ENCODE measurements at places on chromosomes 2 and 18.

DNA sequence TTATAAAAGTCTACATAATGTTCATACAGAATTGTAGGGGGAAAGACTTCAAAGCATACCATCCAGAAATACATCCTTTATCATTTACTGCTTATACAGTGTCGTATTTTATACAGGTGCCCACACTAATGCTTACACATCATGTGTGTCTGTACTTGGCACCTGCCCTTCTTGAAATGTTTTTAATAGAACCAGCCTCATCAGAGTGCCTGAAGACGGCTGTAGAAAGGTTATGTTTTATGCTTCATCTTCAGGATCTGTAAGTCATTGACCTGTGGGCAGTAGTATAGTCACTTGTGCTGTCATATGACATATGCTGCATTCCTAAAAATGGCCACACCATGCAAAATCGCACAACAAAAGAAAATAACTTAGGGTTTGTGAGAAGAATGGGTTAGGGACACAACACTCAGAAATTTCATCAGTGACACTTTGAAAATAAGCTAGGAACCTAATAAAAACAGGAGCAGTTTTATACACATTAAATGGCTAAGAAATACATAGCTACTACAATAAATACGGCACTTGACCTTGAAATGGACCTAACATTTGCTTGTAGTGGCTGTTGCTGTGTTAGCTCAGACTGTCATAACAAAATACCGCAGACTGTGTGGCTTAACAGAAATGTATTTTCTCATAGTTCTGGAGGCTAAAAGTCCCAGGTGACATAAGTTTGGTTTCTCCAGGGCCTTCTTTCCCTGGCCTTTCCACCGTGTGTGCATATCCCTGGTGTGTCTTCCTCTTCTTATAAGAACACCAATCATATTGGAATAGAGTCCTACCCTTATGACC, 112.6 kb downstream of the CERS6 start:
- no peak for DNase-seq

DNA sequence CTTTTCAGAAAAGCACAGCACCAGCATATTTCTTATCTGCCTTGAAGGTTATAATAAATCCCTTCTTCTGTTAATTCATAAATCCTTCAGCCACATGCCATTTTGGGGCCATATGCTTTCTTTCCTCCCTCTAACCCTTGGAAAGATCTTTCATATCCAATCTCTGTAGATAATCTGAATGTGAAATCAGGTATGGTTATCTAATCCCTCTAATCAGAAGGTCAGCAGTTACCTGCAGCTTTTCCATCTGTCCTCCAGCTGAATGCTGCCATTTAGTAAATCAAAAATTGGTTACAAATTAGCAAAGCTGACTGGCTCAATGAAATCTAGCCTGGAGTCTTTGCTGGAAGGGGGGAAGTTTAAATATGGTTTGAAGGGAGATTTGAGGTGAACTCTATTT, 230.5 kb downstream of the PIK3C3 start:
- no peak for DNase-seq

DNA sequence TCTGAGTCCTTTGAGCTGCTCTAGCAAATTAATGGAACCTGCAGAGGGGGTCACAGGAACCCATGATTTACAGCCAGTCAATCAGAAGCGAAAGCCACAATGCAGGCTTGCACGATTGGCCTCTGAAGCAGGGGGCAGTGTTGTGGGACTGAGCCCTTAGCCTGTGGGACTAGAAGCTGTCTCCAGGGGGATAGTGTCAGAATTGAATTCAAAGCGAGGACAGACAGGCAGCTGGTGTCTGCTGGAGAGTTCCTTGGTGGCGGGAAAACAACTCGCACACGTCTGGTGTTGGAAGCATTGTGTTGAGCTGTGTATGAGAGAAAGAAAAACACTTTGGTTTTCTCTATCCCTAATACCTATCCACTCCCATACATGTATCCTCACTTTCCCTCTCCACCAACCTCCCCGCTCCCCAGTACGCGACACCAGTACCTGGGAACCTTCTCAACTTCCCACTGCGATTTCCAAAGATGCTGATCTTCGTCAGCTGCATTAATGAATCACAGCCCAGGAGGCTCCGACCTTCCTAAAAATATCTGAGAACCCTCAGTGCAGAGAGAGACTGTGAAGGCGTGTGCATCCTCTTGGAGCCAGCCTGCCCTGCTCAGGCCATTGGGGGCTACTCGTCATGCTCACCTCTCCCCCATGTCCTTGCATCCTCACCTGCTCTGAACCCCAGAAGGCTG, 88.2 kb downstream of the HS1BP3 start:
- DNase-seq, result no peak

DNA sequence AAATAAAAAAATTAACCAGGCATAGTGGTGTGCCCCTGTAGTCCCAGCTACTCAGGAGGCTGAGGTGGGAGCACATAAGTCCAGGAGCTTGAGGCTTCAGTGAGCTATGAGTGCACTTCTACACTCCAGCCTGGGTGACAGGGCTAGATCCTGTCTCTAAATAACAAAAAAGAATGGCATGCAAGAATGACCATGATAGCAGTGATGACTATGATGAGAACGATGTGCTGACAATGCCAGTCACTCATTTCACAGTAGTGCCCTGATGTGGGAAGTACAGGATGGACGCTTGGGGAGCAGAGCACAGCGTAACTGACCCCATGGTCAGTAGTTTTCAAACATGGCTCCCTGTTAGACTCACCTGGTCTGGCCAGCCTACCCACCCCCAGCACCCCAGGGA, 139.1 kb downstream of the VAPA start:
- DNase-seq, result no peak

GRCh38 chr18:31666055-31666454, 18.3 kb downstream of the B4GALT6 start:
- DNase-seq, result no peak

DNA sequence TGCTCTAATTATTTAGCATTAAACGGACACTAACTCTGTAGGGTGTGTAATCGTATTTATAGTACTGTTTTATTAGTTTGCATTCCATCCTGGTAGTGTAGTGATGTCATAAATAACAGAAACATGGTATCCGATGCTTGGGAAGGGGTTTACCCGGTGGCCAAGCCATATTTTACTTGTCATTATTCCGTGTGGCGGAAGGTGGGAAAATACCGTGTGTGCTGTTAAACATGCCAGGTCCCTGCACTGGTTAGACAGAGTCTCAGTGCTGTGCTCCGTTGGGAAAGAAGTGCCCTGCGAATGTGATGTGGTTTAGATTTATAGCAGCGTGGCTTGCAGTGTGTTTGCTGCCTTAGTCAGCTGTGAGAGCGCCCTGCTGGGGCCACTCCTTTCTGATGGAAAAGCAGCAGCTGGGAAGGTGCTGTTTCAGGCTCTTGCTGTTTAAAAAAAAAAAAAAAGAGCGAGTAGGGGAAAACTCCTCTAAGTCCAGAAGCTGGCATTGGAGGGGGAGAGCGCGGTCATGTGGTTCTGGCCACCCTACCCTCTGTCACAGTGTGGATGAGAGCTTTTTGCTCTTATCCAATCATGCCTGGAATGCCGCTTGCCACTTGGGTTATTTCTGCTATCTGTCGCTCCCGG, 211.0 kb downstream of the NEDD4L start:
- no peak for DNase-seq

- DNase-seq, result no peak
Measured at GRCh38 chr2:202122980-202123720, 50.1 kb downstream of the KIAA2012 start.

GRCh38 chr2:174997110-174997509, 8.1 kb downstream of the CHN1 start:
- DNase-seq, result no peak

- no peak for DNase-seq
Measured at GRCh38 chr2:227703961-227704360, 13.9 kb downstream of the SLC19A3 start.

GRCh38 chr18:70907673-70908072, 618.8 kb downstream of the SOCS6 start:
- no peak for DNase-seq

DNA sequence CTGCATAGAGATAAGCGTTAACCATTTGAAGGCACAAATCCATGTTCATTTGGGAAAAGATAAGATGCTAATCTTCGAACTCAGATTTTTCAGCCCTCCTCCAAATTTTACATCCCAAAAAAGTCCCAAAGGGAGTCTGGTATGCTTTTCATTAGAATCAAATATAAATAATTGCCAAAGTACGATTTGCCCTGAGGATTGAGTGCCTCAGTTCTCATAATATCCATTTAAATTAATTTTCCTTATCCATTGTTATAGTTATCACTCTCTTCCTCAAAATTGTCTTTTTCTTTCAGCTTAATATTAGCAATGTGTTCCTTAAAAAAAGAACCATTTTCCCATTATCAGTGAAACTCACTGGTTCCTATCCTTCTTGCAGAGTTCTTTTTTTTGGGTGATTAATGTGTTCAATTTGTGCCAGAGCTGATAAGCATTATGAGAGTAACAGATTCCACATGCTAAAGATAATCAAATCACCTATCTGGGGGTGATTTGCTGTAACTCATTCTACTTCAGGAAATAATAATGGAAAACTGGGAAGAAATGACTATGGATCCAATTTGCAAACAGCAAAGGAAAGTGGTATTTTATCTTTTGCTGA, 686 bp downstream of the HNMT start:
- DNase-seq, result no peak

DNA sequence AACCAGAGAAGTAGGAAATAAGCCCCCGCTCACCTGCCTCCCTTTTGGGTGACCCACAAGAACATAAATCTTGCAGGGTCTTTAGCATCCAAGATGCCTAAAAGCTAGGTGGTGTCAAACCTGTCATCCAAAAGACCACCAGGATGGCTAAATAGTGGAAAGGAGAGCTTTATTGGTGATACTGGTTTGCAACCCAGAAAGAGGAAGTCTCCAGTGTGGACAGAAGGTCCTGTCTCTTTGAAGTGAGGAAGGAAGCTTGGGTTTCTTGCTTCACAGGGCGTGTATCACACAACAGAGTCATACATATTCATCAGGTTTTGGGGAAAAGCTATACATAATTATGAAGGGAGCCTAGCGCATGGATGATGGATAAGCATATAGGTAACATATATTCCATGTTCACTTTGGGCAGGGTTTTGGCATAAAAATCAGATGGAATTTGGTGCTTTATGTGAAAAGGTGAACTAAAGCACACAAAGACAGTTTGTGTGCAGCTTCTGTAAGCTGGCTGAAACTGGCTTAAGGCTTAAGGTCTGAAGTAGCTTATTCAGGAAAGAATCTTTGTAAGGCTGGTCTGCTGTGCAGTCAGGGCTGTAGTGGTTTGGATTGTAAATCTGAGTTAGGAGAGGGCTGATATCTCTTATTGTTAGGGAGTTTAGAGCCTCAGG, 102.2 kb upstream of the MSH2 start:
- DNase-seq, result no peak

GRCh38 chr18:63994783-63995399, 25.0 kb downstream of the SERPINB8 start:
- no peak for DNase-seq

- no peak for DNase-seq
Measured at GRCh38 chr2:70371753-70372152, 69.9 kb upstream of the FAM136A start.
